CD4-positive, alpha-beta T cell treated with Interleukin-17A for 1 hour (primary cell): ENCODE measurements at places on chromosomes 2 and 18.

- no peak for DNase-seq
Measured at GRCh38 chr2:17162713-17163112, 355.5 kb downstream of the RAD51AP2 start.

- peak; percentile 45 for DNase-seq
Measured at GRCh38 chr2:182666674-182667314, 49.3 kb upstream of the DNAJC10 start.

GRCh38 chr18:79853993-79854364 is 56.2 kb downstream of the KCNG2 start:
- DNase-seq = no peak

GRCh38 chr2:200314976-200315567 is 8.6 kb downstream of the SPATS2L start:
- no peak for DNase-seq

DNA sequence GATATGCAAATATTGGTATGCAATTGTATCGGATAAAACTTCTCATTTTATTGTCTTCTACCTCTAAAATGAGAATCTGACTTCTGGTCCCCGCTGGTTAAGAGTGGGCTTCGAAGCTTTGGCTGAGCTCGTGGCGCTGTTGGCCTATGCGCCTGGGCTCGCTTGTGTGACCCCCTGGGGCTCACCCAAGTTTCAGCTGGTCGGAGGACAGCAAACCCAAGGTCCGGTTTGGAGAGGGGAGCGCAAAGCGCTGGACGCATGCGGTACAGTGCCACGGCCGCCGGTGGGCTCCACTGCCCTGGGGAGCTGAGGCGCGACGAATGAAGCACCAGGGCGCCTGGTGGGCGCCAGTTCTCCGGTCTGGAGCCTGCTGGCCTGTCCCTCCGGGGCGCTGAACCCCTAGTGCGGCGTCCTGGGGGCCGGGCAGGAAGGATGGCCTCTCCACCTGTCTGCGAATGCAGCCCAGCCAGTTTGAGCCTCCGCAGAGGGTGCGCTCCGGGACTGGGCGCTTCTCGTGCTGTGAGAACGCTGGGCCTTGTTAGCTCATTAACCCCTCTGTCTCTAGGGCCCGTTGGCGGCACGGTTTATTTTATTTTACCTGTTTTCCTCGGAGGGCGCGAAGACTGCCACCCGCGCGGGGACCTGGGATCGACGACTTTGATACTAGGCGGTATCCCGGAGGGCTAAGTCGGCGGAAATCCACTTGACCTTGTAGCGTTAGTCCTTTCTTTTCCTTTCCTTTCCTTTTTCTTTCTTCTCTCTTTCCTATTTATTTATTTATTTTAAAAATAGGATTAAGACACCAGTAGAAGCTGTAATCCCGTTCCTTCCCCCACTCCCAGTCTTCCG is 10.4 kb downstream of the MEIS1 start:
- no peak for DNase-seq

DNA sequence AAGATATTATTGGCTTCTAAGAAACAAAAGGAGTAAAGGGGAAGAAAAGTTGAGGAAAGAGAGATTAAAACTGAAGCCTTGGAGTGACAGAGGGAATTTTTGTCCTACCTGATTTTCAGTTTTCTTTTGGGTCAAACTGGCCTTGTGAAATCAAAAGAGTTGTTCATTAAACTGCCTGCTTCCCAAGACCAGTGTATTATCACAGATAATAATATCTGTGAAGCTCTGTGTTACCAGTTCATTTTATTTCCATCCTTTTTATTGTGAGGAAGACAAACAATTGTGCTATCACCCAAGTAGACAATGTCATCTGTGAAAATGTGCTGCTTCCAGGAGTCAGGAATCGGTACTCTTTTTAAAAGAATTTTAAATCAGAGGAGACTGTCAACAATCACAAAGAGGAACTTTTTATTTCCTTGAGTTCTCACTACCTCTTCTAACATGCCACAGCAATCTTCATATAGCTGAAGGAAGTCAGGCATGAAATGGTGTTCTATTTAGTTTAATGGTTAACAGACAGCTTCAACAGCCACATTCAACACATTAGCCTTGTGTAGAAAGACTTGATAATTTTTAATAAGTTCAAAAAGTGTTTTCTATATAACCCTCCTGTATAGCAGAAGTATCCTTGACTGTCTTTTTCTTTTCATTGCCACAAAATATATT is 554.8 kb downstream of the PIK3C3 start:
- no peak for DNase-seq

- no peak for DNase-seq
Measured at GRCh38 chr2:224799691-224800090, 83.5 kb upstream of the CCDC195 start.

GRCh38 chr18:13435586-13436333 is 217.2 kb downstream of the LDLRAD4 start:
- DNase-seq = peak; percentile 32

GRCh38 chr18:63960891-63961290 is 9.0 kb upstream of the SERPINB8 start:
- no peak for DNase-seq

DNA sequence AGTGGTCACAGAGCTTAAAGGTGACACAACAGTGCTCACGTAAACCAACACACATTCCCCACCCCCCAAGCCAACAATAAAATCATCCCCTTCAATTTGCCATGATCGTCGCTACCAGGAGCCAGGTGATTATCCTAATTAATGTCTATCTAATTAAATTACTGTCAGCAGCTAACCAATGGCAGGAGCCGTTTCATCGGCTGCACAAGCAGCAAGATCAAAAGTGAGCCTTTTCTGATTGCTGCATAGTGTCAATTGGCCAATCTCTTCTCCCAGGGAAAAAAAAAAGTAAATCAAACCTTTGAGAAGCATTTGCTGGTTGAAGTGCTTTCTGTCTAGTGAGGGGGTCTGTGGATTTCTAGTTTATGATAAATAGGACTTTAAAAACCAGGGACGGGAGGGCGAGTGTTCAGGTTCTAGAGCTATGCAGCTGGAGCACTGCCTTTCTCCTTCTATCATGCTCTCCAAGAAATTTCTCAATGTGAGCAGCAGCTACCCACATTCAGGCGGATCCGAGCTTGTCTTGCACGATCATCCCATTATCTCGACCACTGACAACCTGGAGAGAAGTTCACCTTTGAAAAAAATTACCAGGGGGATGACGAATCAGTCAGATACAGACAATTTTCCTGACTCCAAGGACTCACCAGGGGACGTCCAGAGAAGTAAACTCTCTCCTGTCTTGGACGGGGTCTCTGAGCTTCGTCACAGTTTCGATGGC is at the start of gene TBR1:
Gene TBR1, plus strand, starts transcription at position 311 of the 721 bp plus-strand sequence. Its CDS starts 114 bp downstream, at position 425.
- no peak for DNase-seq

DNA sequence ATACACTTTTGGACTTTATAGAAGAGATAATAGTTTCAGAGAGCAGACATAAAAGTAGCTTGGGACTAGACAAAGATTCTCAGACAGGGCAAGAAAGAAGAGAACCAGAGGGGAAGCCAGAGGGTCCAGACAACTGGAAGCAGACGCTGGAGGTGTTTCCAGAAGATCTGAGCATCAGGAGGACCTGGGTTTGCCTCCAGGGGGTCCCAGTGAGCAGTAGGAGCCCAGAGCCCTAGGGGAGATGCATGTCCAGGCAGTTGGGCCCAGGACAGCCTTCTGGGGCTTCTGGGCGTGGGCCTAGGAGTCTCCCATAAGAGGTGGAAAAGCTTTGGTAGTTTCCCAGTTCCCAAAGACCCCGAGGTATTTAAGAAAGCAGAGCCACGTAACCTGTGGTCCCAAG is 251.2 kb upstream of the ID2 start:
- DNase-seq = no peak

DNA sequence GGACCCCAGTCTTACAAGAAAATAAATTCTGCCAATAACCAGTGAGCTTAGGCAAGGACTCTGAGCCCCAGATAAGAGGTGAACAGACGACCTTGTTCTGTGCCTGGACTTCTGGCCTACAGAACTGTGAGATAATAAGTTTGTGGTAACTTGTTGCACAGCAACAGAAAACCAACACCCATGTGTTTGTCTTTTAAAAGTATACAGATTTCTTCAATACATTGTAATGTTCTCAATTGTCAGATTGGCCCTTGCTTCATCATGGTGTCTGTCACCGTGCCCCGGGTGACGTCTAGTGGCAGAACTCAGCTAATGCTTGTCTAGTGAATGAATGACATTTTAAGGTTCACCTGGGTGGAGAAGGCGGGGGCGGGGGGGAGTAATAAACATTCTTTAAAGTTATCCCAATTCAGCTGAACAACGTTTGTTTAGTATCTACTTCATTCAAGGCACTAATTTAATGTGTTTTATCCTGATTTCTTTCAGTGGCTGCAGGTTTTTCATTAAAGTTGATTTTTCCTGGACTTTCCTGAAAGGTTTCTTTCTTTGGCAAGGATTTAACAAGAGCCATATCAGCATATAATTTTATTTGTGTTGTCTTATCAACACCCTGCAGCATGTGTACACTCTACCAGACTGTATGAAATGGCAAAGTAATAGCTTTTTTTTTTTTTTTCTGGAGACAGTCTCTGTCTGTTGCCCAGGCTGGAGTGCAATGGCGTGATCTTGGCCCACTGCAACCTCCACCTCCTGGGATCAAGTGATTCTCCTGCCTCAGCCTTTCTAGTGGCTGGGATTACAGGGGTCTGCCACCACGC is 123.8 kb upstream of the DLX2 start:
- peak; percentile 47 for DNase-seq

DNA sequence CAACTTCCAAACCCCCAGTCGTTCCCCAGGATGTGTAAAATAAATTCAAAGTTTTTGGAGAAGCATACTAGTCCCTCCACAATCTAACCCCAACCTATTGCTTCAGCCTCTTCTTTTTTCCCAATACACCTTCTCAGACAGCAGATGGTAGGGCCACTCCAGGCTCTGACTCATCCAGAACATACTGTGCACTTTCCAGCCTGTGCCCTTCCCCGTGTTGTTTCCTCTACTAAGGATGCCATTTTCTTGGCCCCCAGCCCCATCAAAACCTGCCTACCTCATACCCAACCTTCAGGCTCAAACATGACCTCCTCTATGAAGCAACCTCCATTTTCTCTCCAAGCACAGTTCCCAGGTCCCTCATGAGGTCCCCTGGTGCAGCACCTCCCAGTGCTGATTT is 669.3 kb downstream of the BCL11A start:
- no peak for DNase-seq

GRCh38 chr2:30225131-30225762 is 6.1 kb upstream of the LBH start:
- peak; percentile 69 for DNase-seq

- peak; percentile 18 for DNase-seq
Measured at GRCh38 chr18:76491776-76492668, 3.0 kb downstream of the ZNF516 start.

DNA sequence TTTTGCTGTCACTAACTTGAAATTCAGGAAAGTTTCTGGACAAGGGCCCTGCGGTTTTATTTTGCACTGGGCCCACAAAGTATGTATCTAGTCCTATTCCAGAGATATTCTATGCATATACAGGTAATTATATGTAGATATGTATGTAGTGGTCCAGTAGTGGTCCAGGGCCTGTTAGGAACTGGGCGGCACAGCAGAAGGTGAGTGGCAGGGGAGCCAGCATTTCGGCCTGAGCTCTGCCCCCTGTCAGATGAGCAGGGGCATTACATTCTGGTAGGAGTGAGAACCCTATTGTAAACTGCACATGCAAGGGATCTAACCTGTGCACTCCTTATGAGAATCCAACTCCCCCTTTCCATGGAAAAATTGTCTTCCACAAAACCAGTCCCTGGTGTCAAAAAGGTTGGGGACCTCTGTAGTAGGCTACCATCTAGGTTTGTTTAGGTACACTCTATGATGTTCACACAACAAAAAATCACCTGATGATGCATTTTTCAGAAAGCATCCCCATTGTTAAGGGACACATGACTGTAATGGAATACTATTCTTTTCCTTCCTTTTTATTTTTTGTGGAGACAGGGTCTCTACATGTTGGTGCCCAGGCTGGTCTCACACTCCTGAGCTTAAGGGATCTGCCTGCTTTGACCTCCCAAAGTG is 2.8 kb upstream of the PPP4R3B start:
- peak; percentile 36 for DNase-seq

- no peak for DNase-seq
Measured at GRCh38 chr2:240358821-240359397, 76.6 kb upstream of the GPC1 start.

DNA sequence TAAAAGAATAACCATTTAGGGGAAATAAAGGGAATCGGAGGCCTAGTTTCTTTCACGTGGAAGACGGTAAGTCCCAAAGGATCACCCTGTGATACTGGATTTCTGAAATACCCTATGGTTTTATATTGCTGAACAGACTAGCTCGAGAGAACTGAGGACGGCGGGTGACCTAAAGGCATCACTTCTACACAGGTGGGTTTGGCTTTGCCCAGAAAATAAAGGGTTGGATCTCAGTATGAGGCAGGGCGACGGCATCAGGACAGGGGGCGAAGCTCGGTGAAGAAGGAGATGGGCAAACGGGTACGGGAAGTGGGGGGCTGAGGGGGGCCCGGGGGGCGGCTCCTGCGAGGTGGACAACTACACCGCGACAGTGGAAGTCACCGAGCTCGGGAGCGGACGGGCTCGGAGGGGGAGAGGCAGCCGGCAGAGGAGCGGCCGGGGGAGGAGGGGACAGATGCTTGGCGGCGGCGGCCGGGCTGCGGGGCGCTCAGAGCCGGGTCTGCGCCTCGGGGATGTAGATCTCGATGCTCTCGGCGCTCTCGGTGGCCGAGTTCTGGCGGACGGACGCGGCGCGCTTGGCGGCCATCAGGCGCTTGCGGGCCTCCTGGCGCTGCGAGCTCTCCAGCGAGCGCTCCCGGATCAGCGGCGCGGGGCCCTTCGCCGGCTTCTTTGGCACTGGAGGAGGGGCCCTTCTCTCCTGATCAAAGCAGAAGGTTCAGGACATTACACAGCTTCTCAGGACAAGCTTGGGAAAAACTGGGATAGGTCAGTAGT is 48.9 kb downstream of the TGIF1 start:
- no peak for DNase-seq

DNA sequence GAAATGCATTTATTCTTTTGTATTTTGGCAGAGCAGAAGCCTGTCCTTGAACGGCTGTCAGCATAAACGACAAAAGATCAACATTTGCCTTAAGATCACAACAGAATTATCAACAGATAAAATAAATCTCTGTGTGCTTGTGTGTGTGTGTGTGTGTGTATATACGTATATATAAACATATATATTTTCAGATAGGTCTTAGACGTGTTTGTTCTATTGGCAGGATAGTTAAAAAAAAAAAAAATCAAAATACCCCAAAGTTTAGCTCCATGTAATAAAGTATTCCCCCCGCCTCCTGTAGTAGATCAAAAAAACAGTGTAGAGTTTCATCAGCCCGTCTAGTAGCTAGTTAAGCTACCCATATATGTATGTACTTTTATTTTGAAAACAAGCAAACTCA is 107.9 kb downstream of the CHN1 start:
- no peak for DNase-seq

GRCh38 chr2:34806891-34807290 is 1207.8 kb upstream of the FAM98A start:
- DNase-seq = no peak
